ENCODE measurements at places on chromosomes 5 and 9.
A peak's percentile ranks its signal among the peaks of the same experiment; 100 is the strongest.

- no peaks in the 10 kb centered on the region for H3K27me3 ChIP-seq
- no peaks in the 10 kb centered on the region for H3K36me3 ChIP-seq
- no peak overlapping the region for H3K27ac ChIP-seq
- H3K4me3 ChIP-seq, result no peak overlapping the region
- H3K4me1 ChIP-seq, result no peaks in the 10 kb centered on the region
Observed at GRCh38 chr5:160516696-160517530, 95.3 kb downstream of the PTTG1 start.

DNA sequence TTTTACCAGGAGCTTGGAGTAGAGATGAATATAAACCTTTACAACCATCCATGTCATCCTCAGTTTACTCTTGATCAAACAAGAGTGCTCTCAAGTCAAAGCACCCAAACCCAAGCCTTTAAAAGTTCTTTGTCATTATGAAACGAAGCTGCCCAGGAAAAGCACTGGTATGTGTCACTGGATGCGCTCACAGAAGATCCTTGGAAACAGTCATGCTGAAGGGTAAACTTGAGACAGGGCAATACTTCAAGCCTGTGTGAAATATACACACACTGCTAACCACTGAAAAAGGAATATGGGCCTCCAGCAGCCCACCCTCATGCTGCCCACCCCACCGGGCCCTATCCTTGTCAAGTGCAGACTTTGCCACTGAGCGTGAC, 84.5 kb downstream of the PRRT1B start:
- H3K4me1 ChIP-seq, result peaks cover 68% of the 10 kb centered on the region
- H3K27me3 ChIP-seq, result no peaks in the 10 kb centered on the region
- H3K4me3 ChIP-seq, result no peak overlapping the region
- peak overlapping the region; percentile 97 for H3K27ac ChIP-seq
- H3K36me3 ChIP-seq, result peaks cover 34% of the 10 kb centered on the region

DNA sequence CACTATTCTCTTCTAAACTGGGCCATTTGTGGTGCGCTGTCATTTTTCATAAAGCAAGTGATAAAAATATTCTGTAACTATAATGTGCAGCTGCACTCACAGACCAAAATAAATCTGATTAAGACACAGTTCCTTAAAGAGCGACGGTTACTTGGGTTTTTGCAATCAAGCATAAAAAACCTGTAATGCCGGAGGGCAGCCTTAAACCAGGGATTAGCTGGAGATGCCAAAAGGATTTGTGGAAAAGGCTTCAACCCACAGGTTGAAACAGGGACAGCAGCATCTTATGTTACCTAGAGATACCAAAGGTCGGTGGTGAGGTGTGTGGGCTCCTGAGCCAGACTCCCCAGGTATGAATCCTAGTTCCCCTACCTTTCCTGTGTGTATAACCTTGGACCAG, 49.3 kb downstream of the CTNND2 start:
- no peaks in the 10 kb centered on the region for H3K4me1 ChIP-seq
- H3K36me3 ChIP-seq, result no peaks in the 10 kb centered on the region
- no peak overlapping the region for H3K4me3 ChIP-seq
- no peak for DNase-seq

- H3K36me3 ChIP-seq, result no peaks in the 10 kb centered on the region
- no peak overlapping the region for H3K27ac ChIP-seq
- no peaks in the 10 kb centered on the region for H3K4me1 ChIP-seq
- no peak for DNase-seq
Observed at GRCh38 chr9:134592018-134592818, 49.4 kb upstream of the COL5A1 start.

GRCh38 chr5:128397876-128398275, 140.2 kb downstream of the FBN2 start:
- H3K36me3 ChIP-seq, result no peaks in the 10 kb centered on the region
- H3K27ac ChIP-seq, result no peak overlapping the region
- no peaks in the 10 kb centered on the region for H3K27me3 ChIP-seq

DNA sequence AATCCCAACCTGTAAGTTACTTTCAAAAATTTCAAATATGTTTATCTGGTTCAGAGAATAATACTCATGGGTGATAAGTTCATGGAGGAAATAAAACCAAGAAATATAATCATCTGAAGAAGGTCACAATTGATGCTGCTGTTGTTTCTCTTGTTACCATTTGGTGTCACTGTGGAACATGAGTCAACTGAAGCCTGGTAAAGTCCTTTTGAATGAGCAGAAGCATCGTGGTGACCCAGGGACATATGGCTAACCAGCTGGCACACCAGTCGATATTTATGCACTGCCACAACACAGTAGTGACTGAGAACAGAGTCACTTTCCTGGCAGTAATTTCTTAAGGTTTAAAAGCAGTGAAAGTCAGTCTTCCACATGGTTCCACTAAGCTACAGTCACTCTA, 612.9 kb upstream of the TLE4 start:
- H3K36me3 ChIP-seq, result no peaks in the 10 kb centered on the region
- H3K27me3 ChIP-seq, result no peaks in the 10 kb centered on the region
- DNase-seq, result no peak
- H3K27ac ChIP-seq, result no peak overlapping the region
- no peak overlapping the region for H3K4me3 ChIP-seq
- H3K4me1 ChIP-seq, result no peaks in the 10 kb centered on the region

GRCh38 chr9:129777769-129778130, 24.9 kb upstream of the PTGES start:
- no peak overlapping the region for H3K4me3 ChIP-seq
- no peak for DNase-seq
- H3K27ac ChIP-seq, result no peak overlapping the region
- H3K27me3 ChIP-seq, result no peaks in the 10 kb centered on the region

DNA sequence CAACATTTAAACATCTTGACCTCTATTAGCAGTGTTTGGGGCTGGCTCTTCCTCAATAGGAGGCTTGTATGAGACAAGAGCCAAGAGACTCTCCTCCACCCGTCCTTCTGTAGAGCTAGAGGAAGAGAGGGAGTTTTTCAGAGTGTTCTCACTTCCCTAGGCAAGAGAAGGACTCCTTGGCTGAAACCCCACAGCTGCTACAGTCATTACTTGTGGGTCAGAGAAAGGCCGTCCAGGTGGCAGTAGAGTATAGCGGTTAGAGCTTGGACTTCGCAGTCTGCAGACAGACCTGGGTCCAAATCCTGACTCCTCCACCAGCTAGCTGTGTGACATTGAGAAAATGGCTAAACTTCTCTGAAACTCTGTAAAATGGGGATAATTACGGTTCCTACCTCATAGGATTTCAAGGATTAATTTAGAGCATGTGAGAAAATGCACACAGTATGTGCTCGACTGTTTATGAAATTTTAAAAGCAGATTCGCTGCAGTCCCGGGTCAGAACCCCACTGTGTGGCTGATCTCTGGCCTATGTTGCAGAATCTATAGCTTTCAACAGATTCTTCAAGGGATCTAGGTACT, 80.8 kb upstream of the ARAP3 start:
- no peak overlapping the region for H3K4me3 ChIP-seq
- no peak for DNase-seq
- no peaks in the 10 kb centered on the region for H3K4me1 ChIP-seq
- H3K36me3 ChIP-seq, result no peaks in the 10 kb centered on the region
- H3K27me3 ChIP-seq, result no peaks in the 10 kb centered on the region

DNA sequence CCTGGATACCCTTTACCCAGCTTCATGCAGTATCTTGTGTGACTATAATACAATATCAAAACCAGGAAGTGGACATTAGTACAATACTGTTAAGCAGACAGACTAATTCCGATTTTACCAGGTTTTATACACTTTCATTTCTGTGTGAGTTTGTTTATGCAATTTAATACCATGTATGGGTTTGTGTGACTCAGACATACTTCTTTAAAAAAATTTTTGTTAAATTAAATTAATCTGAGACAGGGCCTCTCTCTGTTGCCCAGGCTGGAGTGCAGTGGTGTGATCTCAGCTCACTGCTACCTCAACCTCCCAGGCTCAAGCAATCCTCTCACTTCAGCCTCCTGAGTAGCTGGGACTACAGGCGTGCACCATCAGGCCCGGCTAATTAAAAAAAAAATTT, 156.8 kb downstream of the GAPVD1 start:
- H3K27ac ChIP-seq, result no peak overlapping the region
- no peak overlapping the region for H3K4me3 ChIP-seq
- no peak for DNase-seq
- H3K4me1 ChIP-seq, result no peaks in the 10 kb centered on the region
- H3K36me3 ChIP-seq, result no peaks in the 10 kb centered on the region

GRCh38 chr5:71907001-71907588, 188.0 kb downstream of the CARTPT start:
- H3K4me3 ChIP-seq, result no peak overlapping the region
- no peak overlapping the region for H3K27ac ChIP-seq
- H3K27me3 ChIP-seq, result no peaks in the 10 kb centered on the region
- H3K4me1 ChIP-seq, result no peaks in the 10 kb centered on the region
- DNase-seq, result no peak

DNA sequence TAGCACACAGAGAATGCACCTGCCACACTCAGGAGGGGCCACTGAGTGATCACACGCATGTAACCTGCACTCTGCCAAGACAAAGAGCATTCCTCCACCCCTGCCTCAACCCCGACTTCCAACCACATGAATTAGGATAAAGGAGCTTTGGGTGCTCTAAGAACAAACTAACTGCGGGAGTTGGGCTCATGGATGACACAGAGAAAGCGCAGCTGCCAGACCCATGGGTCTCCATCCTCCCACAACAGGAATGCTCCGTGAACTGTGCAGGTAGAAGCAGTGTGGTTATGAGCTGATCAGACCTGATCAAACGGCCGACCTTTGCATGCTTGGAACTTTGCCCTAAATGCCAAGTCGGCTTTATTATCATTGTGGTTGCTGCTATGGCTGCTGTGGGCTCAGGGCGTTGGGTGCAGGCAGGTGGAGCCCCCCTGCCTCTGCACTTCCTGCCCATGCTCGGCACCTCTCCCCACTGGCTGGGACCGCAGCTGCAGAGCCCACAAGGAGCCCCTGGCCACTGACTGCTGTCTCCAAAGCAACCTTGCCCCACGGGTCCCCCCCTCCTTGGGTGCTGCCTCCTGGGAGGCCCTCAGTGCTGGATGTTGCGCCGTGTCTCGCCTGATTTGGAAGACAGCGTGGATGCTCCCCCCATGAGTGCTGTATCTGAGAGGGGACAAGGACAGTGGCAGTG, 2.6 kb upstream of the SLC6A3 start:
- H3K4me1 ChIP-seq, result peaks cover 41% of the 10 kb centered on the region
- H3K4me3 ChIP-seq, result no peak overlapping the region
- H3K27me3 ChIP-seq, result peaks cover 22% of the 10 kb centered on the region

- no peak for DNase-seq
- no peaks in the 10 kb centered on the region for H3K36me3 ChIP-seq
- no peaks in the 10 kb centered on the region for H3K27me3 ChIP-seq
- H3K27ac ChIP-seq, result no peak overlapping the region
- H3K4me3 ChIP-seq, result no peak overlapping the region
Observed at GRCh38 chr9:19140259-19140658, 13.0 kb upstream of the PLIN2 start.

- no peaks in the 10 kb centered on the region for H3K4me1 ChIP-seq
- H3K4me3 ChIP-seq, result no peak overlapping the region
- no peak overlapping the region for H3K27ac ChIP-seq
Observed at GRCh38 chr9:35001803-35002502, 12.4 kb downstream of the DNAJB5 start.

- DNase-seq, result no peak
- H3K4me1 ChIP-seq, result no peaks in the 10 kb centered on the region
- no peak overlapping the region for H3K4me3 ChIP-seq
- no peak overlapping the region for H3K27ac ChIP-seq
- no peaks in the 10 kb centered on the region for H3K27me3 ChIP-seq
Observed at GRCh38 chr5:171667341-171668096, 118.1 kb upstream of the SMIM23 start.

DNA sequence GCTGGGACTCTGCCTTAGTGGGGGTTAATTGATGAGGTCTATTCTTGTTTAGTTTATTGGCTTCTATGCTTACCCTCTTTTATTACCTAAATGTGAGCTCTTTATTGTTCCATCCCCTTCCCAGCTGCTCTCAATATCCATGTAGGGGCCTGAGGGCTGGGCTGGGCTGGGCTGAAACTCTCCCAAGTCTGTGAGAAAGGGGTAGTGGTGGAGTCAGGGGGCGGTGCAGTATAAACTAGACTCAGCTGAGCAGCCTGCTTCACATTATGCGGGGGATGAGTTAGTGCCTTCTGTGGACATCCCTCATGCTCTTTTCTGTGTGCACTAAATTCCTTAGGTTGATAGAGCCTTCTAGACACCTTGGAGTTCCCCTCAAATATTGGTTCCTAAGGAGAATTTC, 451.8 kb upstream of the PTGER4 start:
- DNase-seq, result no peak
- H3K4me3 ChIP-seq, result no peak overlapping the region
- H3K27ac ChIP-seq, result no peak overlapping the region
- no peaks in the 10 kb centered on the region for H3K36me3 ChIP-seq

DNA sequence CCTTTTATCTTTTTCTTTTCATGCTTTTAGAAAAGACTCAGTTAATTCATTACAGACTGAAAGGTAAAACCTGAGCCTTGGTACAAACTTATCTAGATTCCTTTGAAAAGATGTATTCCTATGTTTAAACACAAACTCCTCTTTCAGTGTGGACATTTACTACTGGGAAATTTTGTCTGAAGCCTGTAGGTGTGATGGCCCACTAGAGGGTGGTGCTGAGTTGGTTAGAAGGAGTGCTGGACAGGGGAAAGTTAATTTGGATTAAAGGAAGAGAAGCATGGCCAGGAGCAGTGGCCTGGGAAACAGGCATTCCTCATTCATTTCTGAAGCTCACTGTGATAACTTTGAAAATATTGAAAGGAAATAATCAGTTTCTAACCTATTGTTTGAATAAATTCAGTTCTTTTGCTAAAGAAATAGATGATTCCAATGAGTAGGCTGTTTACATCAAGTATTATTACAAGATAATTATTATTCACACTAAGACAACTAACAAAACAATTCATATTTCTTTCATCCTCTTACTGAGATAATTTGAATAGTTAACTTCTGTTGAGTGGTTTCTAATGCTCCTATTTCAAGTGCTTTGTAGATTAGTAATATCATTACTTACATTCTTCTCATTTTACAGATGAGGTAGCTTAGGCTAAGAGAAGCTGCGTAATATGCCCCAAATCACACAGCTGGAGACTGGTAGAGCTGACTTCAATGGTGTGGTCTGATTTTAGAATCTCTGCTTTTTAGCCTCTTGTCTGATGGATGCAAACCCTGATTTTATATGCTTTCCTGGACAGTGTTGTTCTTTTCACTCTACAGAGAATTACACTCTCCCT, 150.9 kb downstream of the ADGRV1 start:
- DNase-seq, result peak; percentile 9
- H3K36me3 ChIP-seq, result no peaks in the 10 kb centered on the region
- no peak overlapping the region for H3K27ac ChIP-seq
- H3K4me1 ChIP-seq, result no peaks in the 10 kb centered on the region

- H3K4me1 ChIP-seq, result no peaks in the 10 kb centered on the region
- no peaks in the 10 kb centered on the region for H3K27me3 ChIP-seq
- no peak overlapping the region for H3K4me3 ChIP-seq
- no peak for DNase-seq
Observed at GRCh38 chr5:52811067-52811749, 23.5 kb downstream of the ITGA1 start.

GRCh38 chr9:138069731-138070456, 192.3 kb downstream of the CACNA1B start:
- H3K4me1 ChIP-seq, result no peaks in the 10 kb centered on the region
- no peak overlapping the region for H3K27ac ChIP-seq
- DNase-seq, result no peak
- no peaks in the 10 kb centered on the region for H3K27me3 ChIP-seq
- H3K4me3 ChIP-seq, result no peak overlapping the region

Data from natural killer cell (primary cell).